ENCODE measurements at places on chromosomes 7 and 10. TPM values are rescaled to one million over a fixed set of nuclear protein-coding genes. Genes with fewer than 3 reads are reported as not detected.

IL2RA gene
- 1.4 TPM for total RNA-seq

ITIH2 gene
- not detected for total RNA-seq

CELF2 gene
- total RNA-seq: 174 TPM

PRRT4 gene
- 0.96 TPM for total RNA-seq

CPN1 gene
- total RNA-seq: not detected

MGMT gene
- 23.4 TPM for total RNA-seq

HTR5A gene
- not detected for total RNA-seq

TRIM50 gene
- 0.25 TPM for total RNA-seq

FAM25G gene
- total RNA-seq: not detected

CCL24 gene
- total RNA-seq: not detected

HYAL4 gene
- not detected for total RNA-seq

CC2D2B gene
- total RNA-seq: not detected

SORCS1 gene
- total RNA-seq: not detected

PNLIP gene
- total RNA-seq: not detected
